ENCODE measurements at places on chromosomes 12 and 14.

DNA sequence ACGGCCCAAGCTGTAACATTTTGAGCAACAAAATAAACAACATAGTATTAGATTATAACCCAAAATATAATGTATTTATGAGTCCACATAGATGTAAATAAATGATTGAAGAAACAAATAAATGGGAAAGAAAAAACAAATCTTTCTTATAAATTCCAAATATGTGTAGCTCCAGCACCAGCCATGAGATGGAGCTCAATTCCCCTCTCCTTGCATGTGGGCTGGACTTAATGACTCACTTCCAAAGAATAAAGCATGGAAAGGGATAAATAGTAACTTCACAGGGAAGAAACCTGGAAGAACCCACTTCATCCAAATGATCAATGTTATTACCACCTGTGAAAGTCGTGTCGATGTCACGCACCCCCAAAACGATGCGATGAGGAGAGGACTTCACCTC lies 158.8 kb downstream of the RPAP3 start:
- DNase-seq, result peak; percentile 66

DNA sequence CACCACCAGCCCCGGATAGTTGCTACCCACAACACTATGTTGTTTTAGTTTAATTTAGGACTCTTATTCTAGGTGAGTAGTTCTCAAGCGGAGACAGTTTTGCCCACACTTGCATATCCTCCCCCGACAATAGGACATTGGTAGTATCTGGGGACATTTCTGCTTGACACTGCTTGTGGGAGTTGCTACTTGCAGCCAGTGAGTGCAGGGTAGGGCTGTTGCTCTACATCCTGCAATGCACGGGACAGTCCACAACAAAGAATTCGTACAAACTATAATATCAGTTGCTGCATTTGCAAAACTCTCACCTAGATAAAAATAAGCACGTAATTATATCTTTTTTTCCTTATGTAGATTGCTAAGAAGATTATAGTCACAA lies 111.8 kb upstream of the DNM1L start:
- DNase-seq, result no peak

- no peak for DNase-seq
Measured at GRCh38 chr12:75955251-75955650, 76.3 kb downstream of the PHLDA1 start.

GRCh38 chr12:34289431-34290380 lies 267.4 kb downstream of the ALG10 start:
- DNase-seq, result no peak

DNA sequence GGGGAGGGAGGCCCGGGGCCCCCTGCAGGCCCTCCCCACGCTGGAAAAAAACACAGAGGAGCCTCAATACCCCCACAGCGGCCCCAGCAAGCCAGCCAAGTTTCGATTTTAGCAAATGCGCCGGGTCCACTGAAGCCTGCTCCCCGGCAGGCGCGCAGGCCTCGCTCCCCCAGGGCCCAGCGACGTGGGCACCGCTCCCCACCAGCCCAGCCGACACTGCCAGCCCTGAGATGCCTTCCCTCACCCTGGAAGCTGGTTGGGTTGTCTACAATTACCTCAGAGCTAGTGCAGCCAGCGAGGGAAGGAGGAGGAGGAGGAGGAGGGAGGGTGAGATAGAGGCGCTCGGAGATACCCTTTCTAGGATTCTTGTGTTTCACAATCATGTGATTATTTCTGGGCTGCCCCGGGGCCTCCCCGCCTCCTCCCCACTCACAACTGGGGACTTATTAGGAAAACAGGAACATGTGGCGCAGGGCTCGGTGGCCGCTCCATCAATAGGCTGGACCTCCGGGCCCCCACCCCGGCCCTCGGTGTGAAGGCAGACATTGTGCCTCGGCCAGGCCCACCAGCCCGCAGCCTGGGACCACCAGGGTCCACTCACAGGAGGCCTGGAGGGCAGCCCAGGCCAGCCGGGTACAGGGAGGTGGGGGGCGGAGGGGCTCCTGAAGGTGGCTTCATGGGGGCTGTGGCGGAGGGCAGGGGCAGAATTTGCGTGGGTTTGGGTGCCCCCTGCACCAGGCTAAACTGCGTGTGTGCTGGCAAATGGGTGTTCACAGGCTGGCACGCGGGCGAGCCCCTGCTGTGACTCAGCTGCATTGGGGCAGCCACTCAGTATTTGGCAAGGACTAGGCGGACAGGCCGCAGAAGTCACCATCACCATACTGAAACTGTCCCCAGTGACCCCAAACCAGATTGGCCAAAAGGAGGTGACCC lies 109.9 kb downstream of the NCOR2 start:
- peak; percentile 38 for DNase-seq

GRCh38 chr14:23613242-23614070 lies 22.7 kb upstream of the DHRS2 start:
- DNase-seq, result no peak

DNA sequence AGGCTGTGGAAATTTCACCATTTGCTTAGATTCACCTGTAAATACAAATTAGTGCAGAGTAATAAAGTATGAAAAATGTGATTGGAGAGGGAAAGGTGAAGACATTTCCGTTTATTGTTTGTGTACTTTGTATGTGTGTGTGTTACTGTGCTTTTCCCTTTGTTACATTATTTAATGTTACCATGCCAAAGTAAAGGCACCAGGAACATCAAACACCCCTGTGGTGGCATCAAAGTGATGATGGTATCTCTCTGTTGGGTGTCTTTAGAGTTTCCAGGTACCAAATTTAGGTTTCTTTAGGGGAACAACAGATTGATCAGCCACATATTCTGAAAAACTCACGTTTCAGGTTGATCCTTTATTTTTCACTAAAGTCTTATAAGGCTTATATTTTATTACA lies 189.0 kb upstream of the FBXO33 start:
- DNase-seq, result no peak

GRCh38 chr12:96194971-96195844 lies 1.0 kb downstream of the ELK3 start:
- DNase-seq, result no peak

GRCh38 chr12:126171937-126172559 lies 1106.8 kb downstream of the AACS start:
- DNase-seq, result no peak

All from lung microvascular endothelial cell (primary cell).